ENCODE measurements at places on chromosomes 13 and 19. TPM values are rescaled to one million over a fixed set of nuclear protein-coding genes. Genes with fewer than 3 reads are reported as not detected.

GRCh38 chr19:38617764-38618589 is at the start of gene MAP4K1:
MAP4K1 (minus strand) TSS chr19:38617953; CDS start chr19:38617895, 58 bp downstream.
- H3K4me1 ChIP-seq: peaks cover 6% of the 10 kb centered on the region
- H3K27ac ChIP-seq: peak within 1 kb of the TSS; percentile 81
- no peak within 1 kb of the TSS for H3K4me3 ChIP-seq
- DNase-seq: peak; percentile 37

Gene SCGB2B2
- 0.84 TPM for total RNA-seq

DNA sequence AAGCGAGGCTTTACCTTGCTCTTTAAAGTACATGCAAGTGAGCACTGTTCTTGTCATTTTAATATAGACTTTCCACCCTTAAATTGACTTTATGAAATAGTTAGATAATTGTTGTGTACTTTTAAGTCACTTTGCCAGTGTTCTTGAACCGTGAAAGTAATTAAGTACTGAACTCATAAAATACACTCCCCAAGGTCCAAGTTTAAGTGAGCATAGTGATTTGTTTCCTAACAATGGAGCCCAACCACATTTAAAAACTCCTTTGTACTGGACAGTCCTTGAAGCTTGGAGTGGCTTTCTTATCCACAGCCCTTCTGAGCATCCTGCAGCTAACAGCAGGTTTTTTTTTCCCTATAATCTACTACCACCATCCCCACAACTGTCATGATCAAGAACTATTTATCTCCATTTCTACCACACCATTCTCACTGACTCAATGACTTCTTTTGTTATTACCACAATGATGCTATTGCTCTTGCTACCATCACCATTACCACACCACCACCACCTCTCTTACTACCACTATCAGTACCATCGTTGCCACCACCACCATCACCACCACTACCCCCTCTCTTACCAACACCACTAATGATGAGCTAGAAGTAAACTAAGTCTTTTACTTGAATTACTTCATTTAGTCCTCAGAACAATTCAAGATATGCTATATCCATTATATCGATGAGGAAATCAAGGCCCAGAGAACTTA is 452.6 kb downstream of the DIAPH3 start:
- DNase-seq: no peak
- no peaks in the 10 kb centered on the region for H3K36me3 ChIP-seq
- no peaks in the 10 kb centered on the region for H3K27me3 ChIP-seq
- no peak overlapping the region for H3K4me3 ChIP-seq
- no peak overlapping the region for H3K27ac ChIP-seq

DNA sequence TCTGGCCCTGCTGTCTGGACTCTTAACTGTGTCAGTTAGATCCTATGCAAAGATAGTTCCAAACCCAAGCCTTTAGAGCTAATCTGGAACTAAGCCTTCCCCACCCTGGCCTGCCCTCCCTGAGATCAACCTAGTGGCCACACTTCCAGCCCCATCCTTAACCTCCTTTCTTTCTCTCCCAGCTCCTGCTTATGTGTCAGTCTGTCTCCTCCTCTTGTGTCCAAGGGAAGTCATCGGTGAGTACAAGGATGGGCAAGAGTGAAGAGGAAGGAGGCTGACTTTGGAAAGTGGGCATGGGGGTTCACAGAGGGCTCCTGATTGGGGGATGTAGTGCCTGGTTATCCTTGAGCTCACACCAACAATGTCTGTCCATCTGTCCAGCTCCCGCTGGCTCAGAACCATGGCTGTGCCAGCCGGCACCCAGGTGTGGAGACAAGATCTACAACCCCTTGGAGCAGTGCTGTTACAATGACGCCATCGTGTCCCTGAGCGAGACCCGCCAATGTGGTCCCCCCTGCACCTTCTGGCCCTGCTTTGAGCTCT is 12.3 kb downstream of the IGFL2 start:
- no peak for DNase-seq
- no peaks in the 10 kb centered on the region for H3K4me1 ChIP-seq

DNA sequence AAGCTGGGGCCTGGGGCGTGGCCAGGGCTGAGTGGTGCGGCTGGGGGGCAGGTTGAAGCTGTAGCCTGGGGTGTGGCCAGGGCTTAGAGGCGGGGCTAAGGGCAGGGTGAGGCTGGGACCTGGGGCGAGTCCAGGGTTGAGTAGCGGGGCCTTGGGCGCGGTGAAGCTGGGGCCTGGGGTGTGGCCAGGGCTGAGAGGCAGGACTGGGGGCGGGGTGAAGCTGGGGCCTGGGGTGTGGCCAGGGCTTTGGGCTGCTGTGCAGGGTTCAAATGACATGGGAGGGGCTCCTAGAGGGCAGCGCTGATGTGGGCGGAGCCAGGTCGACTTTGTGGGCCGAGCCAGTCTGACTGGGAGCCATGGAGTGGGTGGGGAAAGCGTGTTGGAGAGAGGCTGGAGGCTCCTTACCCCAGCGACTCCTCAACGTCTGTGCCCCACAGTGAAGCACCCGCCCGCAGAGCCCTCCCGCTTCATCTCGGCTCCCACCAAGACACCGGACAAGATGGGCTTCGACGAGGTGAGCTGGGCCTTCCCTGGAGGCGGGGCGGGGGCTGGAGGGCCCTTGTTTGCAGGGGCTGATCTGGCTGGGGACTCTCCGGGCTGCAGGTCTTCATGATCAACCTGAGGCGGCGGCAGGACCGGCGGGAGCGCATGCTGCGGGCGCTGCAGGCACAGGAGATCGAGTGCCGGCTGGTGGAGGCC is 21.5 kb downstream of the COLGALT1 start:
- H3K27me3 ChIP-seq: no peaks in the 10 kb centered on the region
- no peaks in the 10 kb centered on the region for H3K36me3 ChIP-seq
- no peak overlapping the region for H3K27ac ChIP-seq
- no peaks in the 10 kb centered on the region for H3K4me1 ChIP-seq
- no peak overlapping the region for H3K4me3 ChIP-seq

DNA sequence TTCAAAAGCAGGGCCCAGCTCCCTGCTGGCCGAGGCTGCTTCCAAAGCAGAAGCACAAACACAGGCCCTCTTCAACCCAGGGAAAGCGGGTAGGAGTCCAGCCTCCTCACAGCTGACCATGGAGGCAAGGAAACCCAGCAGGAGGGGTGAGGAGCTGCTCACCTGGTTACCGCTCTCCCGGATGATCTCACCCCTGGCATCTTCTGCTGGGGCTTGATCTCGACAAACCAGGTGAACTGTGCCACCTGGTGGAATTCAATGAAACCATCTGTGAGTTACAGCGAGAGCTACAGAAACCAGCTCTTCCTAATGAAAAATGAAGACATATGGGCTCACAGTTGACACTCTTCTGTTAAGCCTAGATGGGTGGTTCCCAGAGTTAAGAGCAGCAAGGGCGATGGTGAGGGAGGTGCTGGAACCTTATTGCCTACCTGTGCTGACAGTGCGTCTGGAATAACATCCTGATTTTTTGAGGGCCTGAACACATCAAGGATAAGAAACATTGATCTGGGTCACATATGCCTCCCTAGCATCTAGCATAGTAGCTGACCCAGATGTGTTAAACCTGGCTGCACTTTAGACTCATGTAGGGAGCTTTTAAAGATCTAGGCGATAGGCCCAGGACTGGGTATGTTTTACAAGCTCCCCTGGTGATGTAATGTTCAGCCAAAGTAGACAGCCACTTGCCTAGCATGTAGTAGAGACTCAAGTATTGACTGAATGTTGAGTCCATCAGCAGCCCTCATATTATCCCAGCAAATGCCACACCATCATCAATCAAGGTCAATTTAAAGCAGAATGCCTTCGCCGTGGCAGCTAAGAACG is 6.1 kb downstream of the DHRS12 start:
- H3K27me3 ChIP-seq: no peaks in the 10 kb centered on the region
- no peaks in the 10 kb centered on the region for H3K36me3 ChIP-seq
- H3K27ac ChIP-seq: peak overlapping the region; percentile 27

DNA sequence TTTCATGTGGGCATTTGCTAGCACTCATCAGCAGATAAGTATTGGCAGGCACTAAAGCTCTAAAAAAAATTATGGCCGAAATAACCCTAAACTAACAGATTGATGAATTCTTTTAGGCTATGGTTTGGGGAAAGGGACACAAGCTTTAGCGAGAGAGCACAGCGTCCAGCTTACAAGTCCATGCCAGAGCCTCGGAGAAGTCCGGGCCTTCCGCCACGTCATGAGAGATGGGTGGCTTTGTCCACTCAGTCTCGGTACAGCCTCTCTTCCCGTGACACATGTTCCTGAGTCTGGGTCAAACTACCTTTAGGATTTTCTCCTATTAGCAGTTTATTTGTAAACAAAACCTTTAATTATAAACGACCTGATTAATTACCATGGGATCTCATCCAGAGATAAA is 27.7 kb downstream of the TMTC4 start:
- H3K27me3 ChIP-seq: no peaks in the 10 kb centered on the region
- no peaks in the 10 kb centered on the region for H3K4me1 ChIP-seq
- no peak for DNase-seq
- no peak overlapping the region for H3K4me3 ChIP-seq
- H3K36me3 ChIP-seq: no peaks in the 10 kb centered on the region

- no peak overlapping the region for H3K27ac ChIP-seq
- no peaks in the 10 kb centered on the region for H3K36me3 ChIP-seq
- no peak overlapping the region for H3K4me3 ChIP-seq
- DNase-seq: no peak
Measured at GRCh38 chr19:13963603-13964105, 11.3 kb downstream of the DCAF15 start.

DNA sequence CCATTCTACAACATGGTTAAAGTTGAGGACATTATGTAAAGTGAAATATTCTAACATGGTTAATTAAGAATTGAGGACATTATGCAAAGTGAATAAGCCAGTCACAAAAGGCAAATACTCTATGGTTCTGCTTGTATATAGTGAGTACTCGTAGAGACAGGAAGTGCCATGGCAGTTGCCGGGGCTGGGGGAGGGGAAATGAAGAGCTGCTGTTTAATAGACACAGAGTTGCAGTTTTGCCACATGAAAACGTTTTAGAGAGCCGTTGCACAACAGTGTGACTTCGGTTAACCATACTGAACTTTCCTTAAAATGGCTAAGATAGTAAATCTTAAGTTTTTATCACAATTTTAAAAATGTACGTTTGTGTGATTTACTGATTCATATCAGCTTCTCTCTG is 176.9 kb downstream of the SHISA2 start:
- H3K27me3 ChIP-seq: no peaks in the 10 kb centered on the region
- no peak overlapping the region for H3K27ac ChIP-seq
- H3K4me1 ChIP-seq: no peaks in the 10 kb centered on the region
- H3K4me3 ChIP-seq: no peak overlapping the region
- no peaks in the 10 kb centered on the region for H3K36me3 ChIP-seq
- DNase-seq: peak; percentile 13

DNA sequence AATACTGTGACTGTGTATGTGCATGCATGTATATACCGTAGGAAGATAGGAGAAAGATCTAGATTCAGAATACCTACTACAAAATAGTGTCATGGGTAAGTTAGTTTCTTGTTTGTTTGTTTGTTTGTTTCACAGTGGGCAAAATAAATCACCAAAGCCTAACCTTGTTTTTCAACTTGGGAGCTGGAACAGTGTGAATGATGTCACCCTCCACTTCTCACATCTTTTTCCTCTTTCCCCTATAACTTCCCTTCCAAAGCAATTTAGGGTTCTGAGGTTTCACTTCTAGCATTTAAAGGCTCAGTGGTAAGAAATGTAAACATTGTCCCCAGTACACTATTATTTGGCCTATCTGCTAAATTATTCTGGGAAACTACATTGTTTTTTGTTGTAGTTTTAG is 5.4 kb downstream of the KCTD4 start:
- no peak overlapping the region for H3K27ac ChIP-seq
- DNase-seq: no peak
- H3K27me3 ChIP-seq: no peaks in the 10 kb centered on the region
- peaks cover 5% of the 10 kb centered on the region for H3K4me1 ChIP-seq

GRCh38 chr19:10228393-10228792 is 2.7 kb downstream of the S1PR2 start:
- DNase-seq: no peak
- H3K27me3 ChIP-seq: no peaks in the 10 kb centered on the region
- peak overlapping the region; percentile 49 for H3K27ac ChIP-seq
- H3K36me3 ChIP-seq: no peaks in the 10 kb centered on the region

Gene TYROBP
- total RNA-seq: 63.9 TPM

DNA sequence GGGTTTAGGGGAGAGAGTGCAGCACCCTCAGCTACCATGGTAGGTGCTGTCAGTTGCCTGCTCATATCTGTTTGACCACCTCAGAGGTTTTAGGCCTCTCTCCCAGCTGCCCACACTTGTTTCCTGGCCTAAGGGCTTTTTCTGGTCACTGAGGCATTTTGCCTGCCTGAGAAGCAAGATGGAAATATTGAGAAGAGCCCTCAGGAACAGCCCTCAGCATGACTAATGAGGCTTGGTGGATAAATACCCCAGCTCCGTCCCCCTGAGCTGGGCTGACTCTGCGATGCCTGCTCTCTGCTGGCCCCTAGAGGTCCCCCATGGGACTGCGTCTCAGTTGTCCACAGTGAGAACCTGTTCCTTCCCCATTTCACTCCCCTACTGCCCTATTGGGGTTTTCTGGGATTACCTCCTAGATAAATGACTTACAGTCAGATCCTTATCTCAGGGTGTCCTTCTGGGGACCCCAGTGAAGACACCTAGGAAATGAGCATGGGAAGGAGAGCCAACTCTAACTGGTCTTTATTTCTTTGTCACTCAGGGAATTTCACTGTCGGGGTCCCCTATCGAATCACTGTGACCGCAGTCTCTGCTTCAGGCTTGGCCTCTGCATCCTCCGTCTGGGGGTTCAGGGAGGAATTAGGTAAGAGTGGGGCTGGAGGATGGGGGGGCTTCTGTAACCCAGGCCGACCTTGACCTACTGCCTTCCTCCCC is 13.3 kb downstream of the PALM3 start:
- no peaks in the 10 kb centered on the region for H3K4me1 ChIP-seq
- H3K27ac ChIP-seq: no peak overlapping the region
- H3K4me3 ChIP-seq: no peak overlapping the region
- no peaks in the 10 kb centered on the region for H3K36me3 ChIP-seq
- DNase-seq: peak; percentile 52

DNA sequence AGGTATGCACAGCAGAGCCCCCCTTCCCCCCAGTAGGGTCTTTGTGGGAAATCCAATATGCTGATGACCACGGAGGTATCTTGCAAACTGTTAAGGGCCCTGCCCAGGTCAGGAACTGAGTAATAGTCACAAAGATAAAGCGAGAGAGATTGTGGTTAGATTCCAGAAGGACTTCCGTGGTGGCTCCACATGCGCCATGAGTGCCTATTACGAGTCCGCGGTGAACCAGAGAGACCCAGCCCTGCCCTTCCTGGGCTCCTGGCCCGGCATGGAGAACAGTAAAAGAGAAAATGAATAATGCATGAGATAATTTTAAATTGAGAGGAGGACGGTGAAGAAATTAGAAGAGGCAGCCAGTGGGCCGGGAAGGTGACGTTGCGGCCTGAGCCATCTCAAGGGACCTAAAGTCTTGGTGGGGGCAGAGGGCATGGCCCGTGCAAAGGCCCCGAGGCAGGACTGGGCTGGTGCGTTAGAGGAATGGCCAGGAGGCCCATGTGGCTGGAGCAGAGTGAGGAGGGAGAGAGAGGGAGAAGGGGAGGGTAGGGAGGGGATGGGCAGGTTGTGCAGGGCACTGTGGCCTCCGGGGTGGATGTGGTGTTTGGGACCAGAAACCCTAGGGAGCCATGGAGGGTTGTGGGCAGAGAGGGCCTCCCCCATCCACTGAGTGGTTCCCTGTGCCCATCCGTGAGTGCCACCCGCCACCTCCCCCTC is 46.6 kb upstream of the NFIC start:
- H3K27ac ChIP-seq: no peak overlapping the region
- H3K4me3 ChIP-seq: no peak overlapping the region
- no peaks in the 10 kb centered on the region for H3K4me1 ChIP-seq

- H3K4me1 ChIP-seq: no peaks in the 10 kb centered on the region
- H3K27ac ChIP-seq: no peak overlapping the region
- H3K36me3 ChIP-seq: peaks cover 30% of the 10 kb centered on the region
- DNase-seq: no peak
- no peak overlapping the region for H3K4me3 ChIP-seq
- no peaks in the 10 kb centered on the region for H3K27me3 ChIP-seq
Measured at GRCh38 chr19:38880882-38881609, 3.0 kb upstream of the RINL start.

All from adrenal gland (tissue), 19 donors.